ENCODE measurements at places on chromosomes 1 and 21.

DNA sequence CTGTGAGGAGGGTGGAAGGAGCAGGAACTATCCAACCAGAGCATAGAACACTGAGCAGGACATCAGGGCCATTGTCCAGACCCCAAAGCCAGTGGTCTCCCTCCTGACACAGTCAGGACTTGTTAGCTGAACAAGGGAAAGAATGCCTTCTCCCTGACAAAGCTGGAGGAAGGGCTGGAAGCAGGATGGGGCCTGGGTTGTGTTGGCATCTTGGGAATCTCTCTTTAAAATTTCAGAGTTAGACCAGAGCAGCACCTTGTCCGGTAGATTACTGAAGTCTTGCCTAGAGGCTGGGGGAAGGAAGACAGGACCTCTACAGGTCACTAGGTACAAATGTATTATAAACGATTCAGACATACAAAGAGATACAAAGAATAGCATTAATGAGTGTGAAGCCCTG lies 35.0 kb upstream of the ATP2B4 start:
- DNase-seq: no peak

DNA sequence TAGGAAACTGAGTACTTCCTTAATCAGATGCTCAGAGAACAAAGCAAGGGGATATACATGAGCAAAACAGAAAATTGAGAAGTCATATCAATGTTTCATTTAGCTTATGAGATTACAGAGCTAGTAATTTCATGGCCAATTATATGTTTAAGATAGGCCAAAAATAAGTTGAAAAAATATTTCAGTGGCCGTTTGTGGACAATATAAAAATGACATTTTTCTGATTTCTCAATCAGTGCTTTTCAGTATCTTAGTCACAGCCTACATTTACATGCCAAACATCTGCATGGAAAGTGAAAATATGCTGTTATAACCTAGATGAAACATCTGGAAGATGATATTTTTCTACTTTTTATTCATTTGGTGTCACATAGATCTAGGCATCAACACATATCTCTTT lies 192.5 kb downstream of the HLX start:
- DNase-seq: no peak

GRCh38 chr1:236389253-236389652 lies 4.8 kb upstream of the EDARADD start:
- no peak for DNase-seq

- peak; percentile 49 for DNase-seq
These were observed 276.7 kb downstream of the PCP4 start for GRCh38 chr21:40143822-40144525.
